Heart right ventricle (tissue), 16 donors: ENCODE measurements at places on chromosomes 1 and 21.

DNA sequence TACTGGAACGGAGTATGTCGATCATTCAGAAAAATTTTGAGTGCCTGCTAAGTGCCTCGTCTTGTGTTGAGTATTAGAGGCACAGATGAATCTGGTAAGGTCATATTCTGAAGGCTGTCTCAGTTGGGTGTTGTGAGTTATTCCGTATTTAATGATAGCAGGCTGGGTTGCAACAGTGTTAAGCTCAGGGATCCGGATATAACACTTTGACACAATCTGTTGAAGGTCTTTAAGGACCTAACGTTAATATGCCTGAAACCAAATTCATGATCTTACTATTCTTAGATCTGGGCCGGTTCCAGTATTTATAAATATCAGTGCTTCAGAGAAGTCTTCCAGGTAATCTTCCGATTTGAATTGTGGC is 555 bp downstream of the PRPF38A start:
- DNase-seq = no peak

- DNase-seq = no peak
These were observed 9.3 kb downstream of the SLC26A9 start for GRCh38 chr1:205933671-205934618.

DNA sequence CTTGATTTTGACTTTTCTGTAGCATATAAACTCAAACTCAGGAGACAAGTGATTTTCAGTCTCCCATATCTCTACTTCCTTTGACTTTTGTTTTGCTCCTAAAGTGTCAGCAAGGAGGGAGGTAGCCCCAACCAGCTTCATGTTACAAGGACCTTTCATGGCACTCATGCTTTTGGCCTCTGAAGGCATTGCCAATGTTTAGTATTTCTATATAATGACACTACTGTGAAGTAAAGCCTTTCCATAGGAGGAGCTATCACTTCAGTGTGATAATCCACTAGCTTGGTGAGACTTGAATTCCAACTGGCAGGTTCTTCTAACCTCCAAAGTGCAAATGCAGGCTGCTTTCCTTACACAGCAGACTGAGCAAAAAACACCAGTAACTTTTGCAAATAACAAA is 14.4 kb downstream of the COLGALT2 start:
- DNase-seq = no peak

- DNase-seq = no peak
These were observed 30.1 kb upstream of the PTGFRN start for GRCh38 chr1:116879478-116880133.

- no peak for DNase-seq
These were observed 547.9 kb upstream of the TMPRSS15 start for GRCh38 chr21:18951271-18952038.

DNA sequence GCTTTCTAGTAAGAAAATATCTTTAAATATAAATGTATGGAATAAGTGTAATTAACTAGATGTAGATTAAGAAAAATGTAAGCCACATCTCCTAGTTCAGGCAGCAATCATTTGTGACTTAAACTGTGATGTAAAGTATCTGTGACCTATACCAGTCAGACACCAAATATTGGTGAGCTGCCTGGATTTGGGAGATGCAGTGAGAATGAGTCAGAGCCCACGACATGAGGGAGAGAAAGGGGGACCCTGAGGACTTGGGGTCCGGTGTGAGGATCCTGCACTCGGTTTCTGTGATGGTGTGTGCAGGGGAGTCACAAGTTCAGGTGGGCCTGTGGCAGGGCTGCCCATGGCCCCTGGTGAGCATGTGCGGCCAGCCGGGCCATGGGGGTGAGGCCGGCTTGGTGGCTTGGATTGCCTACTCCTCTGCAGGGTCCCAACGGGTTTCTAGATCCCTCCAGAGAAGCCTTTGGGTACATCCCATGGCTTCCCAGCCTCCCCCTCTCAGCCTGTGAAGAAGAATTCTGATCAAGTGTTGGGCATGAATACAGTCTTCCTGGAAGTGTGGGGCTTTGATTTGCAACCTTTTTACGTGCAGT is 19.0 kb upstream of the ABCG1 start:
- no peak for DNase-seq
